ENCODE measurements at places on chromosomes 4 and X.
A peak's percentile ranks its signal among the peaks of the same experiment; 100 is the strongest.

DNA sequence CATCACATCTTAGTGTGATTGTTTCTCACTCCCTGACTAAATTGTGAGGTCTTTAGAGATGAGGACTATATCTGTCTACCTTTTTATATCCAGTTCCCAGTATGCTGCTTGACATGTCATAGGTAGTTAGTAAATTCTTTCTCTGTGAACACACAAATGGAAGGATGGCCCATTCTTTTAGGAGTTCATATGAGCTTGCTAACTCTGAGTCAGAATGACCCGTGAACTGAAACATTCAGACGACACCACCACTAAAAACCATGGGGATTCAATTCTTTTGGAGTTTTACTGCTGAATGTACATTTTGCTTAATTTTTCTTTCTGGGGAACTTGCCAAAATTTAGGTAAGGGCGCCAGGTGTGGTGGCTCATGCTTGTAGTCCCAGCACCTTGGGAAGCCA, 13.9 kb downstream of the OFD1 start:
- no peak for DNase-seq
- H3K4me1 ChIP-seq = peaks cover 2% of the 10 kb centered on the region
- H3K27ac ChIP-seq = no peak overlapping the region
- no peaks in the 10 kb centered on the region for H3K27me3 ChIP-seq

DNA sequence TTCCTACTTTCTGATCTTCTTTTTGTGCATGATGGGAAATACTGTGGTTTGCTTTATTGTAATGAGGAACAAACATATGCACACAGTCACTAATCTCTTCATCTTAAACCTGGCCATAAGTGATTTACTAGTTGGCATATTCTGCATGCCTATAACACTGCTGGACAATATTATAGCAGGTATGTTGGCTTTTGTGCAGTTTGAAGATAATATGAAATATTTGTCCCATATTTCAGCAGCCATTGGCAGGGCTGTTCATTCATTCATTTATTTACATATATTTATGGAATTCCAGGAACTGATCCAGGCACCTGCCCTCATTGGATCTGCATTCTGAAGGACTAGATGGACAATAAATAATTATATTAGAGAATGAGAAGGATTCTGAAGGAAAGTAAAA, 96.9 kb downstream of the NPFFR2 start:
- H3K4me3 ChIP-seq = no peak overlapping the region
- H3K27ac ChIP-seq = no peak overlapping the region
- no peak for DNase-seq
- H3K36me3 ChIP-seq = no peaks in the 10 kb centered on the region

GRCh38 chrX:148500423-148501385, at the start of gene AFF2:
Gene AFF2 (plus strand): TSS chrX:148500617. CDS start chrX:148501098, 481 bp downstream.
- no peaks in the 10 kb centered on the region for H3K4me1 ChIP-seq
- peak; percentile 16 for DNase-seq
- no peaks in the 10 kb centered on the region for H3K36me3 ChIP-seq
- no peak within 1 kb of the TSS for H3K27ac ChIP-seq

DNA sequence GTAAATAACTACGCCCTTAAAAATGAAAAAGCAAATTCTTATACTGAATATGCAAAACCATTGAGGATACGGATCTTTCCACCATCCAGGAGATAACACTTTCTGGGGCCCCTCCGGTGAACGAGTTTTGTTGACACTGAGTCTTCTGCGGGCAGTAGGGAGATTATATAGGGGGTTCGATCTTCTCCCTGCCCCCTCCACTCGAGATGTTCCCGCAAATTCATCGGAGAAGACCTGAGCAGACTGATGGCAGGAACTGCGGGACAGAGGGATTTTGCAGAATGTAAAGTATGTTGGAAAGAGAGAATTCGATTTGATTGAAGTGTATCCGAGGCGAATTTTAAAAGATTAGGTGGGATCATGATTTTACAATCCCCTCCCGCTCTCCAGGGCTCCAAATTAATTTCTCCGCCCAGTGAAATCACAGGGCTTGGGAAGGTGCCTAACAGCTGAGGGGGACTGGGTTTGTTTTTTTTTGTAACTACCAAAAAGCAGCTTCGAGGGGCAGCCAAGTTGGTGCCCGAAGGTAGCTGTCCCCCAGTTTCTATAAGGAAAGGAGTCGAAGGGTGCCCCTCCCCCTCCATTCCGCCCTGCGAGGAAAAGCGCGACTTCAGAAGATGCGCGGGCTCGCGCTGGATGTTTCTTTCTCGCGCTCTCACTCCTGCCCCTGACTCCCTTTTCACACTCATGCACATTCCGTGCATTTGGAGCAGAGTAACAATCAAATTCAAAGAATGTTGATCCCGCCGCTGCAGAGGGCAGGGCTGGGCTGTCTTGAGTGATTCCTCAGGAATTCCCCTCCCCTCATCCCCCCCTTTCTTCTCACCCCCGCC, 1.2 kb downstream of the TMEM255A start:
- no peaks in the 10 kb centered on the region for H3K4me1 ChIP-seq
- H3K27me3 ChIP-seq = peaks cover 15% of the 10 kb centered on the region
- no peak overlapping the region for H3K27ac ChIP-seq
- DNase-seq = no peak
- H3K36me3 ChIP-seq = no peaks in the 10 kb centered on the region
- peak overlapping the region; percentile 14 for H3K4me3 ChIP-seq

GRCh38 chr4:123520325-123520724, 123.7 kb downstream of the SPRY1 start:
- no peaks in the 10 kb centered on the region for H3K27me3 ChIP-seq
- H3K4me3 ChIP-seq = no peak overlapping the region
- no peak for DNase-seq
- H3K27ac ChIP-seq = no peak overlapping the region

GRCh38 chrX:40132751-40133150, 35.0 kb upstream of the BCOR start:
- H3K4me3 ChIP-seq = no peak overlapping the region
- peak; percentile 86 for DNase-seq
- no peak overlapping the region for H3K27ac ChIP-seq
- H3K4me1 ChIP-seq = no peaks in the 10 kb centered on the region

GRCh38 chr4:24988776-24989175, 42.0 kb downstream of the LGI2 start:
- no peaks in the 10 kb centered on the region for H3K36me3 ChIP-seq
- no peak overlapping the region for H3K4me3 ChIP-seq
- H3K4me1 ChIP-seq = no peaks in the 10 kb centered on the region

DNA sequence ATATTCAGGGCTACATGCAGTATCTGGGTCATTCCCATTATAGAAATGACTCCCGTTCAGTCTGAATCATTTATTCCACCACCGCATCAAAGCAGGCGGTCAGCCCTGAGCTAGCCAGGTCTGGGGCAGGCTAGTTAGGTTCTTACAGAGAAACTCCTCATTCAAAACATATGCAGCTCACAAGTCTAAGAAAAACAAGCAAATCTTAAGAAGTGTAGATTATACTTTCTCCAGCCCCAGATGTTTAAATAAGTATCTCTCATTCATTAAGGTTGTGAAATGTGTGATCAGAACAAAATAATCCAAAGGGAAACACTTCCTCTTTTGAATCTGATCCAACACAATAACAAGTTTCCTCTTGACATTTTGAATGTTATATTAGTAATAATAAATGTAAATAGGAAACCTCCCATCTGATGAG, 441.9 kb downstream of the INPP4B start:
- peaks cover 13% of the 10 kb centered on the region for H3K4me1 ChIP-seq
- H3K27me3 ChIP-seq = no peaks in the 10 kb centered on the region
- DNase-seq = peak; percentile 90
- peak overlapping the region; percentile 51 for H3K4me3 ChIP-seq

DNA sequence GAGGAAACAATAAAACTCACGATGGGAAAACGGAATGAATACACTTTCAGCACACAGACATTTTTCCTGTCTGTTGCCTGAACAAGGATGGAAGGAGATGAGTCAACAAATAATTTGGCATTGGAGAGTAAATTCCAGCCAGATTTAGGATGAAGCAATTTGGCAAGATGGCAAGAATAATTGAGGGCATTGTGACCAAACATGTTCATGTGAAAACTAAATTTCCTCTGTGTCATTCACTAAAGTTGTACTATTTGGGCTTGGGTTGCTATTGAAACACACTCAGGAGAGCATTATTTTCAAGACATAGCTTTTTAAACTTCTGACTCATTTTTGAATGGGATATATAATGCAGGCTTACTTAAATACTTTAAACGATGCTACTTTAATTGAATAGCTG, 1614.4 kb downstream of the PCDH19 start:
- H3K27me3 ChIP-seq = no peaks in the 10 kb centered on the region
- peak; percentile 35 for DNase-seq
- no peaks in the 10 kb centered on the region for H3K36me3 ChIP-seq
- no peak overlapping the region for H3K27ac ChIP-seq
- no peaks in the 10 kb centered on the region for H3K4me1 ChIP-seq
- H3K4me3 ChIP-seq = no peak overlapping the region

- H3K4me3 ChIP-seq = no peak overlapping the region
- H3K4me1 ChIP-seq = no peaks in the 10 kb centered on the region
- no peak for DNase-seq
- H3K27ac ChIP-seq = no peak overlapping the region
Observed at GRCh38 chr4:159235779-159236368, 133.0 kb downstream of the RAPGEF2 start.
